Sigmoid colon (tissue), 7 donors: ENCODE measurements at places on chromosomes 6 and 20.

DNA sequence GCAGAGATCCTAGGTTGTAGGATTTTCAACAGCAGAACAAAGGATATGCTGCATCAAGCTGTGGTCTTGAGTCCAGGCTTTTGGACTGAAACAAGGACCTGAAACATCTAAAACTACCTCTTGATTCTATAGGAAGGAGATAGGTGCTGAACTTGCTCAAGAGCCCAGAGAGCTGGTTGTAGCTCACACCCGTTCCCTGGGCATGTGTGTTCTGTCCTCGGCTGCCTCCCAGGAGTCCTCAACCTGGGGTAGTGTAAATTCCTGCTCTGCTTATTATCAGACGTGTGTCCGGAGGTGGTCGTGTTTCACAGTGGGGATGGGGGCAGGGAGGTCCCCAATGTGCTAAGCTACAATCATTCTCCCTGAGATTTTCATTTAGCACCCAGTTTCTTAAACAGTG lies 4.8 kb downstream of the NOP56 start:
- DNase-seq: no peak
- no peaks in the 10 kb centered on the region for H3K4me1 ChIP-seq
- no peak overlapping the region for H3K4me3 ChIP-seq
- H3K36me3 ChIP-seq: peaks cover 71% of the 10 kb centered on the region
- no peaks in the 10 kb centered on the region for H3K27me3 ChIP-seq
- no peak overlapping the region for H3K27ac ChIP-seq

- no peak for DNase-seq
- no peaks in the 10 kb centered on the region for H3K27me3 ChIP-seq
- no peaks in the 10 kb centered on the region for H3K36me3 ChIP-seq
- H3K4me1 ChIP-seq: no peaks in the 10 kb centered on the region
Measured at GRCh38 chr20:40787941-40788340, 98.9 kb upstream of the MAFB start.

- H3K4me1 ChIP-seq: no peaks in the 10 kb centered on the region
- H3K36me3 ChIP-seq: no peaks in the 10 kb centered on the region
- DNase-seq: no peak
- H3K4me3 ChIP-seq: peak overlapping the region; percentile 8
Measured at GRCh38 chr6:136761227-136761922, 30.9 kb downstream of the MAP3K5 start.

DNA sequence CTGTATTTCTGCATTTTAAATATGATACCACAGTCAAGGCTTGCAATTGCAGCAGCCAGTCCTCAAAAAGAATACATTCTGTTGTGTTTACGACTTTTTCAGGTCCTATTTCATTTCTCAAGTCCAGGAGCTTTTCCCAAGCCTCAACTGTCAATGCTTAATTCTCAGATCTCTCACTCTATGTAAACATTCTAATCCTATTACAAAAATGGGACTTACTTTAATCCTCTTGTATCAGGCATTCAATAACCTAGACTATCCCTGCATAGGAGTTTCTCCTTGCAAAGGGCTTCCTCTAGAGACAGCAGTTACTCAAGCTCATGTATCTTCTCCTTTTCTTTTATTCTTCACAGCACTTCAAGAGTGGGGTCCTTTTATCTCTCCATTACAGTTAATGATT lies 1293.0 kb downstream of the GRIK2 start:
- no peak overlapping the region for H3K4me3 ChIP-seq
- H3K36me3 ChIP-seq: no peaks in the 10 kb centered on the region
- H3K4me1 ChIP-seq: no peaks in the 10 kb centered on the region
- no peak overlapping the region for H3K27ac ChIP-seq
- H3K27me3 ChIP-seq: no peaks in the 10 kb centered on the region
- DNase-seq: no peak

GRCh38 chr20:20448881-20449280 lies 81.0 kb downstream of the INSM1 start:
- H3K27me3 ChIP-seq: no peaks in the 10 kb centered on the region
- H3K4me3 ChIP-seq: no peak overlapping the region
- H3K27ac ChIP-seq: no peak overlapping the region
- peaks cover 8% of the 10 kb centered on the region for H3K4me1 ChIP-seq
- DNase-seq: no peak

DNA sequence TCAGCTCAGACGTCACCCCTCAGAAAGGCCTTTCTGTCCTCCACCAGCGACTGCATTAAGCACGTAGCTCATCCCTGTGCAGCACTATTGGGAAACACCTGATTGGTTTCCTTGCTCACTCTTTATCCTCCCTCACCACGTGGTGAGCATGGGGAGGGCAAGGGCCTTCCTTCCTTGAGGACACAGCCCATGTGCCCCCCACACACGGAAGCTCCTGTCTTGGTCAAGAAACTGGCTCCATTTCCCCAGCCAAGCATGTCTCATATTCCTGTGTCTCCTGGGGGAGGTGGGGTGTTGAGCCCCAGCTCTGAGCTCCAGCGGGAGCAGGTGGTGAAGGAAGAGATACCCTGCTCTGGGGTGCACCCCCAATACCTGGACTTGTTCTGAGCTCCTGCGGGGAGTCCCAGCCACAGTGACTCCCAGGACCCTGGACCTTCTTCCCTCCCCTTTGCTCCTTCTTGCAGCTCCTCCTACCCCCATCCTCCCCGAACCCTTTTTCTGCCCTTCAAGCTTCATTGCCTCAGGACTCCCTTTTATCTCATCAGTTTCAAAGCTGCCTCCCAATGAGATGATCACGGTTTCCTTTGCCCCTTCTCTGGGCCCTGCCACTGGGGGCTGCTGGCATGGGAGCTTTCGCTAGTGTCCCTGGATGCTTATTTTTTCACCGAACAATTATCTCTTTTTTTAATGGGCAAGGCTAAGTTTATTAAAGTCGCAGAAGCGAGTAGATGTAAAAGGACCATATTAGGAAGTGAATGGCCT lies 230.1 kb downstream of the TFAP2C start:
- no peak overlapping the region for H3K4me3 ChIP-seq
- no peaks in the 10 kb centered on the region for H3K36me3 ChIP-seq
- H3K27me3 ChIP-seq: no peaks in the 10 kb centered on the region
- H3K4me1 ChIP-seq: peaks cover 24% of the 10 kb centered on the region

- no peak overlapping the region for H3K4me3 ChIP-seq
- no peak overlapping the region for H3K27ac ChIP-seq
- H3K4me1 ChIP-seq: no peaks in the 10 kb centered on the region
- no peak for DNase-seq
Measured at GRCh38 chr6:436308-437036, 44.9 kb downstream of the IRF4 start.

DNA sequence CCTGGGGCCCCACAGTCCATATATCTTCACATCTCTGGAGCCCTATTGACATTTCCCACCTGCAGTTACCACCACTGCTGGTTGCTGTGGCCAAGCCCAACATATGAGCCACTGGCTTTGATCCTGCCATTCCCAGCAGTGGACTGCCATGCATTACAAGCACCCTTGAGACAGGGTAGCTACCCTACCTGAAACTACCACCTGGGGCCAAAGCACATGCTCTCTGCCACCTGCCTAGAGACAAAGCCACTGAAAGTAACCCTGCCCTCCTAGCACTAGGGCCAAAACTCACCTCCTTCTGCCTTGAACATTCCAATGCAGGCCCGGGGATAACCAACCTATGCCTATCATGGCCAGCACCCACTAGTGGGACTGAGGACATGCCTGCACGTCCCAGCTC lies 255.5 kb upstream of the KHDRBS2 start:
- no peak for DNase-seq
- no peak overlapping the region for H3K4me3 ChIP-seq
- no peaks in the 10 kb centered on the region for H3K36me3 ChIP-seq

GRCh38 chr6:161540532-161540931 lies 266.7 kb upstream of the AGPAT4 start:
- H3K27ac ChIP-seq: no peak overlapping the region
- H3K27me3 ChIP-seq: no peaks in the 10 kb centered on the region
- no peaks in the 10 kb centered on the region for H3K4me1 ChIP-seq
- H3K36me3 ChIP-seq: no peaks in the 10 kb centered on the region
- no peak for DNase-seq
- H3K4me3 ChIP-seq: no peak overlapping the region

DNA sequence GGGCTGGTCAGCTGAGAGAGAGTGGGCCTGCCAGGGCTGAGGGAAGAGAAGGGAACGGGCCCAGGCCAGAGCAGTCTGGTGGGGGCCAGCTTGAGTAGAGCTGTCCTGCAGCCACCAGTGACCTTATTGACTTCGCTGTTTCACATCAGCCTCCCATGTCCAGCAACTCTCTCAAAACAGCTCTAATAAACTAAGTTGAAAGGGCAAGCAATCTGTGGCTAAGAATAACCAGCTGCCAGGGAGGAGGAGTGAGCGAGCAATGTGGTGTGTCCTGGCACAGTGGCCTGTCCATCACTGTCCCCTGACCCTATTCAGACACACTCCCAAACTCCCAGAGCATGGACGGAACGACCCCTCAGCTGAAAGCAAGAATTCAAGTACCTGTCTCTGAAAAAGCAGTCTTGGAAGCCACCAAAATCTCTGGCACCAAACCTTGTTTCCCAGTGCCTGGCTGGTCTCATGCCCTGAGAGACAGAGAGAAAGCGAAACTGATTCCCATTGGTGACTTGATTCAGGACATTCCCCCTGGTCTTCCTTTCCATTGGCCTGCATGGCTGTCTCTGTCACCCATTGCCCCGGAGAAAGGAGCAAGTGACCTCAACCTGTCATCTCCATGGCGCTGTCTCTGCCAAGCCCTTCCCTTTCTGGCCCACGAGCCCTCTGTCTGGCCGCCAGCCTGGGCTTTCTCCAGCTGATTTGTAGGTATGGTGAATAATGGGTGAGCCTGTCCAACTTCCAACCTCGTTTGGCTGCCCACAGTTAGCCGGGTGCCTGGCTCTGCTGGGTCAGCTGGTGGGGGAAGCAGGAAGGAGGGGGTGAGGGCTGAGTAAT lies at the start of gene DDO:
DDO (minus strand) TSS at position 490 of the 831 bp plus-strand sequence. CDS start 2,113 bp downstream, outside the sequence.
- H3K27me3 ChIP-seq: no peaks in the 10 kb centered on the region
- peaks cover 18% of the 10 kb centered on the region for H3K4me1 ChIP-seq
- peak within 1 kb of the TSS; percentile 22 for H3K4me3 ChIP-seq

DNA sequence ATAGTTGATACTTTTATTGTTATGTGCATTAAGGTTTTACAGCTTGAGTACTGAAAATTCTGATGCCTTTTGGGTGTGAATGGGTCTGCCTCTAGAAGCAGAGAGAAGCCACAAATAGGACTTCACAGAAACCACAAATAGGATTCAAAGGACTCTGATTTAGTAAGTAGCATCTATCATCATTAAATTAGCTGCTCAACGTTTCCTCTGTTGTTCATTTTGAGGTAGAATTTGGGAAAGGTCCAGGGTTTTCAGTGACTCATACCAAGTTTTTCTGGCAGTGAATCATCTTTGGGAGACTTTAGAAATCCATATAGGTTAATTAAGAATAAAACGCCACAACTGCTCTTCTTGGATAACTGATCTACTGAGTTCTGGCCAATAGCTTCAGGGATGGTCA lies 105.1 kb downstream of the PHF3 start:
- H3K4me3 ChIP-seq: no peak overlapping the region
- H3K36me3 ChIP-seq: no peaks in the 10 kb centered on the region
- no peak overlapping the region for H3K27ac ChIP-seq
- H3K4me1 ChIP-seq: no peaks in the 10 kb centered on the region

DNA sequence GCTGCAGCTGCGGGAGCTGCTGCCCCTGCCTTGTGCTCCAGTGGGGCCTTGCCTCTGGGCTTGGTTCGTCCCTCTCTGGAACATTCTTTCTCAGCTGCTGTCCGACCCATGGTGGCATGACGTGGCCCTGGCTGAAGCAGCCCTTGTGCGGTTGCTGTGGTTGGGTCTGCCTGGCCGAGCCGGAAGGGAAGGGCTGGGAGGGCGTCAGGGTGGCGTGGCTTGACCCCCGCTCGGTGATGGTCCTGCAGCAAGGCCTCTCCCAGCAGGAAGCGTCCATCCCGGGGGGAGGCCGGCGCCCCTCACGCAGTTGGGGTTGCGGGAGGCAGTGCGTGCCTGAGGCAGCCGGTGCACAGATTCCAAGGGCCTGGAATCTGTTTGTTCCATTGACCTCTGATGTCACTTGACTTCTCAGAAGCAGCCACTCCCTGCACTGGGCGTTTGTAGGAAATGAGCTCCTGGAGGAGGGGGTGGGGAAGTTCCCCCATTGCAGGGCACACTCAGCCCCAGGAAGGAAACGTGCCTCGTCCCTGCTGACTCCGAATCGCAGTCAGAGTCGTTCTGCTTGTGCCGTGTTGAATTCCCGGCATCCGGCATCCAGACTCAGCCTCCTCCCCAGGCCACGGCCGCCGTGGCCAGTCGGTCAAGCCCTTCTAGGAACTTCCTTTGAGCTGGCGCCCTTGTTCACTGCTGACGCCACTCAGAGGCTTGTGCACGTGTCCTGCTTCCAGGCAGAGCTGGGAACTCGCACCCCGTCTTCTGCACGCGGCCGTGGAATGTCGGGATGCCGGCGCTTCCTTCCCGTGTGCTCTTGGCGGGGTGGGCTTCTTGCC lies 9.7 kb upstream of the TNFRSF6B start:
- H3K27me3 ChIP-seq: no peaks in the 10 kb centered on the region
- peak overlapping the region; percentile 74 for H3K27ac ChIP-seq
- H3K36me3 ChIP-seq: no peaks in the 10 kb centered on the region
- peak; percentile 88 for DNase-seq

- no peaks in the 10 kb centered on the region for H3K4me1 ChIP-seq
- H3K27ac ChIP-seq: no peak overlapping the region
- H3K27me3 ChIP-seq: no peaks in the 10 kb centered on the region
- H3K4me3 ChIP-seq: no peak overlapping the region
Measured at GRCh38 chr6:135146162-135146934, 34.8 kb upstream of the MYB start.

DNA sequence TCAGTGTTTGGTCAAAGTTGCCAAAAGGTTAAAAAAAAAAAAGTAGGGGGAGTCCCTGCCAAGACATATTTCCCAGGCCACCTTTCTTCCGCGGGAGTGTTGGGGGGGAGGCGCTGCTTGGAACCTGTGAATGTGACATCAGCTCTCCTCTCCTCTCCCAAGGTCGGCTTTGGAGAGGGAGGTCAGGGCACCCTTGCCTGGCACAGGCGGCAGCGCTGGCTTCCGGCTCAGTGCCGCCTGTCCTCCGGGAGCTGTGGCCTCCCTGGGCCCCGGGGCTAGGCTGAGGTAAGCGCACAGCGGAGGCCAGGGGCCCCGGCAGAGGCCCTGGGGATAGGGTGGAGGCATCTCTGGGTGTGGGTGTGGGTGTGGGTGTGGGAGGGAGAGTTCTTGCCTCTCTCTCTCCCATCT lies 1.9 kb upstream of the EDN1 start:
- no peak overlapping the region for H3K4me3 ChIP-seq
- H3K4me1 ChIP-seq: no peaks in the 10 kb centered on the region
- no peaks in the 10 kb centered on the region for H3K27me3 ChIP-seq
- no peak for DNase-seq
- H3K27ac ChIP-seq: no peak overlapping the region
- no peaks in the 10 kb centered on the region for H3K36me3 ChIP-seq

- no peak for DNase-seq
- no peak overlapping the region for H3K4me3 ChIP-seq
- no peaks in the 10 kb centered on the region for H3K36me3 ChIP-seq
- H3K27ac ChIP-seq: no peak overlapping the region
- no peaks in the 10 kb centered on the region for H3K27me3 ChIP-seq
- no peaks in the 10 kb centered on the region for H3K4me1 ChIP-seq
Measured at GRCh38 chr20:62675877-62676260, 32.8 kb upstream of the NTSR1 start.

DNA sequence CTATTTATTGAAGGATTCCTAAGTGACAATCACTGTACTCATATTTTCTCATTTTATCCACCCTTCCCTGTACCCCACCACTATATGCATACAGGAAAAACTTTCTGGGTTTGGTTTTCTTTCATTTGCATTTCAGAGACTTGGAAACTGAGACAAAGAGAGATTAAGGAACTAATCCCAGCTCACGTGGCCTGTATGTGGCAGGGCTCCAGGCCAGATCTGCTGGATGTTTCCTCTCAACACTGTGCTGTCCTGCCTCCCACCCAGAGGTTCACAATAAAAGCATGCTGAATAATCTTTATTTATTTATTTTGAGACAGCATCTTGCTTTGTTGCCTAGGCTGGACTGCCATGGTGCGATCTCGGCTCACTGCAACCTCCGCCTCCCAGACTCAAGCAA lies 50.2 kb downstream of the CEP162 start:
- peaks cover 19% of the 10 kb centered on the region for H3K36me3 ChIP-seq
- no peak overlapping the region for H3K4me3 ChIP-seq
- H3K27me3 ChIP-seq: no peaks in the 10 kb centered on the region
